NCI-H2227 treated with DMSO at 0.1 percent for 48 hours (cell line): ENCODE measurements at places on chromosomes 3 and 15.

- no peak for DNase-seq
Measured at GRCh38 chr15:88077296-88078020, 179.1 kb downstream of the NTRK3 start.

- DNase-seq = no peak
Measured at GRCh38 chr15:41987925-41988275, 15.5 kb upstream of the EHD4 start.

DNA sequence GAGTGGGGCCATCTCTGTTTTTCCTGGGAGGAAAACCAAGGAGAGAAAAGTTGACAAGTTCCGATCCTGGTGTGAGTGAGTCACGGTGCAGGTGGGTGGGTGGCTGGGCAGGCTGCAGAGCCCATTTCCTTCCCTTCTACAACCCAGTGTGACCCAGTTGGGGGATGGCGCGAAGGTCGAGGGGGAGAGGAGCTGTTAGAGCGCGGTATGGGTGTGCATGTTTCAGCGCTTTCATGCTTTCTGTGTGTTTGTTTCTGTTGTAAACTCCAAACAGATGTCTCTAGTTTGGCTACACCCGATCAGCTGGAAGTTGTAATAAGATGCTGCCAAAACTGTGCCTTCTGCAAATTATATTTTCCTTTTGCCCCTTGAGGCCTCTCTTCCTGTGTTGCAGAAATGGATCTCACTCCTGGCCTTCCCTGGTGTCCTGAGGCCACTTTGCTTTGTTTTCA, 3.8 kb downstream of the FAM43A start:
- DNase-seq = no peak

GRCh38 chr3:106088899-106089298, 220.1 kb upstream of the CBLB start:
- DNase-seq = no peak

DNA sequence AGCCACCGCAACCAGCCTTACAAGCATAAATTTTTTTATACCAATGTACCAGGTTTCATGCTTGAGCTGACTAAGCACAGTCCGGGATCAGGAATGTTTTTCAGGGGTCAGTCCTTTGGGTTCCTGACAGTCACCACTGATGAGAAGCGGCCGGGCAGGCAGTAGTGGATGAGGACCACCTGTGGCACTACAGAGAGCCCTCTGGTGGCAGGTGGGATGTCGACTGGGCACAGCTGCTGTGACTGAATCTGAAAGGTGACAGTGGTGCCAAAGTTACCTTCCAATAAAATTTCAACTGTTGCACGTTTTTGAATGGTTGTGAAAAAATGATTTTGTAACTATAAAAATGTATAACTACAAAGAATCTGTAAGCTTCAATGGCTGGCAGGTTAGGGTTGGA, 34.0 kb downstream of the TPRA1 start:
- no peak for DNase-seq

GRCh38 chr15:69189157-69189556, 28.7 kb downstream of the GLCE start:
- DNase-seq = no peak

DNA sequence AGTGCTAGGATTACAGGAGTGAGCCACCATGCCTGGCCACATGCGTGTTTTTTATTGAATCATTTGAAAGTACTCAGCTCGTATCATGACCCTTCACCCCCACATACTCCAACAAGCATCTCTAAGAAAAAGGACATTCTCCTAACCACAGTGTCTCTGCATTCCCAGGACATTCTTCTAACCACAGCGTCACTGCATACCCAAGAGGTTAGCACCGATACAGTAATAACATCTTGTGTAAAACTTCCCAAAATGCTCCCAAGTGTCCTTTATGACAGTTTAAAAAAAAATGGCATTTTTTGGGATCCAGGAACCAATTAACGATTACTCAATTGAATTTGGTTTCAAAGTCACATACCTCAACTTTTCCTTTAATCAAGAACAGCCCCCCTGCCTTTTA, 39.6 kb downstream of the FLNB start:
- no peak for DNase-seq

GRCh38 chr3:174342941-174343501, 516.1 kb upstream of the NAALADL2 start:
- DNase-seq = peak; percentile 84

DNA sequence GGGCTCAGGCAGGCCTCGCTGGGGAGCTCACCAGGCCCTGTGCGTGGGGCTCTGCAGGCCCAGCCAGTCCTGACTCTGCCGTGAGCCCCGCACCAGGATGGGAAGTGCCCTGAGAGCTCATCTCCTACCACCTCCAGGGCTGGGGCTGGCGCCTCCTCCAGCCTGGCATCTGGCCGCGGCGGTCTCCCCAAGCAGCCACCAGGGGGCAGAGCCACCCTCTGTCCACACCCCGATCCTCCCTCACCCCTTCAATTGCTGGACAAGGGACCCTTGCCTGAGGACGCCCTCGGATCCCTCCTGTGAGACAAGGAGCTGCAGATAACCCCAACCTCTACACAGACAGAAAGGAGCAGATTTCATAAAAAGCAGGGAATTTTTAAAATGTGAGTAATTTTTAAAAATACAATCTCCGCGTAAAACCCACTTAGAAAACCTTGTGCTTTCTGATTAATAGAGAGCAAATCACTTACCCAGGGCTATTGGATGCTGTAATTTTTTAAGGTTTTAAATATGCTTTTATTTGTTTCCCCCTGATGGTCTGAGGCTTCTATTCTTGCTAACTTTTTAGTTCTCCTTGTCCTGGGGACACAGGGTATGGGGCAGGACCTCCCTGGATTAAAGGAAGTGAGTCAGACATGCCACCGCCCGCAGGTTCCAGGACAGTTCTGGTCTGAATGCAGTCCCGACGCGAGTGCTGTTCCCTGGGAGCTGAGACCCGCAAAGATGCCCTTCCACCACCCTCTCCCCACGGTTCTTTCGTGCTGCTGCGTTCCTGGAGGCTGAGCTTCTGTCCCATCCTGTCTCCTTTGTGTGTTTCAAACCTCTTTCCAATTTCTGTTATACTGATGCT, 52.3 kb upstream of the CHRNA7 start:
- peak; percentile 25 for DNase-seq

GRCh38 chr3:58071480-58071971, 63.3 kb downstream of the FLNB start:
- no peak for DNase-seq

- no peak for DNase-seq
Measured at GRCh38 chr3:45367453-45367871, 20.9 kb upstream of the LARS2 start.

GRCh38 chr3:66344848-66345578, 124.2 kb downstream of the SLC25A26 start:
- no peak for DNase-seq

DNA sequence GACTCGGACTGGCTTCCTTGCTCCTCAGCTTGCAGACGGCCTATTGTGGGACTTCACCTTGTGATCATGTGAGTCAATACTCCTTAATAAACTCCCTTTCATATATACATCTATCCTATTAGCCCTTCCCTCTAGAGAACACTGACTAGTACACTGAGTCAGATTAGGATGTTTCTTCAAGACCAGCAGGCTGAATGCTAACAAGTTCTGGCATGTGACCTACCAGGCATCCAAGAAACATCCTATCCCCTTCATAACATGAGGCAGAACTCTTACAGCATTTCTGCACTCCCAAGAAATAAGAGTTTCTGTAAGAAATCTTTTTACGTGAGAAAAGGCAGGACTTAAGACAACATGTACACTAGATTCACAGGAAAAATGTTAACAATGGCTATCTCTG, 9.3 kb downstream of the CFAP92 start:
- DNase-seq = no peak

- no peak for DNase-seq
Measured at GRCh38 chr3:55283441-55283925, 203.6 kb downstream of the WNT5A start.

DNA sequence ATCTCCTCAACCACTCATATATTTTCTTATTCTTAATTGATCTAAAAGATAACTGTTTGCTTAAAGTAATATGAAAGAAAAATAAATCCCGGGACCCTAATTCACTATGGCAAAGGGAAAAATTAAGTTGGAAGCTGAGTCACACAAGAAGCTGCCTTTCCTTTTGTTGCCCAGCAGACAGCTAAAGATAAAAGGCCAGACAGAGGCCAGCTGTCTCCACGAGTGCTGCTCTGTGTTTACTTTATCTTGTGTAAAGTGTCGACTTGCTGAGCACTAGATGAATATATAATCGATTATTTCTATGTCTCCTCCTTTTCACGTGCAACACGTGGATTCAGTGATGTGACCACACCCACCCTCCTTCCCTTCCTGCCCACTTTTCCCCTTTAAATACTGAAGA, 52.8 kb upstream of the NSMCE3 start:
- DNase-seq = no peak

- no peak for DNase-seq
Measured at GRCh38 chr3:9385187-9386077, 12.0 kb upstream of the SETD5 start.

- DNase-seq = no peak
Measured at GRCh38 chr15:80485370-80486164, 81.4 kb downstream of the ARNT2 start.

DNA sequence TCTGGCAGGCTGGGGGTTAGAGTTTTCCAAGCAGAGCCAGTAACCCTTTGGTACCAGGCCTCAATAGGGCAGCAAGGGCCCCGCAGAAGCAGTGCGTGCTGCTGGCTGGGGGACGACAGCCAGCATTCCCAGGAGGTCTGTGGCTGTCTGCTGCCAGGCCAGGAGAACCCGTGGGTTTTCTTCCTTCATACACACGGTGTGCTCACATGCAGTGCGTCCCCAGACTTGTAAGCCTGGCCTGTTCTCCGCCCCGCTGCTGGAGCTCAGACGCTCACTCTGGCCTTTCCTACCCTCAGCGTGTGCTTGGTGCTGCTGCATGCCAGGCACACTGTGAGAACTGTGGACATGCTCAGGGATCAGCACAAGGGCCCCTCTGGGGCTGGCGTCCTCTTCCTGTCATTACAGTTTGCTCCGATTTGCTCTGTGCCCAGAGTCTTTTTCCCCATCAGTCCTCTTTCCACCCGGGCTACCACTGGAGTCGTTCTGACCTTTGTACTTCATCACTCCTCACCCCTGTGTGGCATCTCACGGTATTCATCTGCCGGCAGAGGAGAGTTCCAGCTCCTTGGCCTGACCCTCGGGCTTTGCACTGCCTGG, 149.5 kb downstream of the DNAJB8 start:
- DNase-seq = no peak

DNA sequence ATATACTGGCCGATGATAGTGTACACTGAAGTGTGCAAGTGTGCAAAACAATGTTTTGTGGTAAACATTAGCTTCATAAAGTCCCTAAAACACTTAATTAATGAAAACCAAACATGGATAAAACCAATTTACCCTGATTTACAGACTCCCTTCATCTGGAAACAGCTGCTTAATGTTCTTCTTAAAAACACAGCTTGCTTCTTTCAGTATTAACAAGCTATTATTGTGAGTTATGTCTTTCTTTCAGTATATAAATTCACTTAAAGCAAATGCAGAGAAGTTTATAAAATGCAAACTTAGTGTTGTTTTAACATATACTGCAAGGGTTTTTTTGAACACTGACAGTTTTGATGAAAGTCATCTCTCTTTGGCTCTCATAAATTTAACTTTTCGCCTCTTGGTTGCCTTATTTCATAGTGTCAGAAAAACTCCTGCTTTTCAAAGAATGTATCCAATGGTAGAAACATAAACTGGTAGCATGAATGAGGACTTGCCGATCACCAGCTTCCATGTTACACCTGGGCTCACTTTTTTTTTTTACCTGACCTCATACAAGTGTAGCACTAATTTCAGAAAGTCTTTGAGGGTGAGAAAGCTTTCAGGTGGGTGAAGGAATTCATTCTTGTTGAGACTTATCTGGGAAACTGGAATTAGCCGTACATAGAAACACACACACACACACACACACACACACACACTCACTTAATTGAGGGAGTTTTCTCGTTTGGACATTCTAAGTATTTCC, 532.2 kb downstream of the ROBO2 start:
- no peak for DNase-seq
